ENCODE measurements at places on chromosomes 2 and 18.

- no peak for DNase-seq
Observed at GRCh38 chr2:218679119-218679518, 7.2 kb downstream of the STK36 start.

GRCh38 chr2:40401896-40402295 is 50.0 kb downstream of the SLC8A1 start:
- DNase-seq, result peak; percentile 84

DNA sequence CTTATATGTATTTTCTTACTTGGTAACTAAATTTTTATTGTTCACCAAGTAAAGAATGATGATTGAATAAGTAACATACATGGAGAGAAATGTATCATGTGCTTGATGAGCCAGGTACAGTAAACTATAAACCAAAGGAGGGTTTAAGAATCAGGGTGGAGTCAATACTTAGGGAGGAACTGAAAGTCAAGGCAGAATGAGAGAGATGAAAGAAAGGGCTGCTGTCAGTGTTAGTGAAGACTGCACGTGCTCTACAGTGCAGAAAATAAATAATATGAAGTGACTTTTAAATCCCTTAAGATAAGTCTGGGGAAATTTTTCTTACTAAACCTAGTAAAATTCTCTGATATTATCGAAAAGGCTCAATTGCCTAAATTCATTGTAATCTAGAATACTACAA is 986.0 kb downstream of the DSC3 start:
- no peak for DNase-seq

DNA sequence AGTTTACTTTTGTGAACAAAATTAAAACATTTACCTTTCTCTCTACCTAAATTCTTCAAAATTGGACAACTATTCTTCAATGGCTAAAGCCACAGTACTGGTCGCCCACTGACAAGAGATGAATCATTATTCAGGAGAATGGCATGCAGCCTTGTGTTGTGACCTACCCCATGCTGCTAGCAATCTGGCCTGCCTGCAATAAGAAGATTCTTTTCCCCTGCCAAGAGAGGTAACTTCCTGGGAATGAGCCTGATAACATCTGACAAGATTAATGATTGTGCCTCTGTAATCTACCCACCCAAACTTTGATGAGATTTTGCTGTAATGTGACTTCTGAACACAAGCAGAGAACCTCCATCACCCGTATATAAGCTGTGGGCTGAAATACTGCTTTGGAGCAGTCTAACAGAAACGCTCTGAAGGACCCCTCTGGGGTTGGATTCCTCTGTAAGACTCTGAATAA is 47.0 kb upstream of the ST3GAL5 start:
- DNase-seq, result peak; percentile 72

DNA sequence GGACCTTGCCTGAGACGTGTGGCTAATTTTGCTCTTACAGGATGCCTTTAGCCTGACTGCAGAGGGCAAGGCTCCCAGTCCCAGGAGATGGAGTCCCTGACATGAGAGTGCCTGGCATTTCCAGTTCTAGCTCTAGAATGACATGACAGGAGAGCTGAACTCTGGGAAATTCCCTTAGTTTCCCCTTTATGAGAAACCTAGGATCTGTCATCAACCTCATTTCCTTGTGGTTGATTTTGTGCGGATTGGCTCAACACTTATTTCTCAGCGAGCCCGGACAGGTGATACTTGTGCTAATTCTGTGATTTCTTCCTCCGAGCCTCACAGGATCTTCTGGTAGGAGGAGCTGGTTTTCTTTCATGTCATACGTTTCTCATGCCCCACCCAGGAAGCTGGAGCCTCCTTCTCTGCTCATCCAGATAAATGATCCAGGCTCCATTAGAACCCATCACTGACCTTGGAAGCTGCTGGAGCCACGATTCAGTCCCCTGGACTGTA is at the start of gene IL36G:
TSS of gene IL36G (plus strand) at position 448 of the 498 bp plus-strand sequence. CDS start 633 bp downstream, outside the sequence.
- DNase-seq, result no peak

- DNase-seq, result peak; percentile 8
Observed at GRCh38 chr2:112542984-112543661, 858 bp downstream of the POLR1B start.

DNA sequence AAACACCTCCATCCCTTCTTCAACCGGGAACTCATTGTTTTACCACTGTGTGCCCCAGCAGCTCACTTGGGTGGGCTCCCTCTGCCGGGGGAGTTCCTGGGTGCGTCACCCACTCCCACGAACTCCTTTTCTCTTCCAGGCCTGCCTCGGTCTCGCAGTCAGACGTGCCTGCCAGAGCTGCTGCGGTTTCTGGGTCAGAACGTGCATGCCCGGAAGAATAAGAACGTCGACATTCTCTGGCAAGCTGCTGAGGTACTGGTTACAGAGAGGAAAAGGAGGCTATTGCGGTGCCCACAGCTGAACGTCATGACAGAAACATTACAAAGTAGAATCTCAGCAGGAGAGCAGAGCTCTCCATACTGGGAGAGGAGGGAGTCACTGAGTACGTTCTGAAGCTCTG is 35.6 kb downstream of the COA5 start:
- DNase-seq, result no peak
